ENCODE measurements at places on chromosomes 12 and 14.

GRCh38 chr12:115222220-115222619, 538.2 kb upstream of the TBX3 start:
- DNase-seq, result no peak
- no peaks in the 10 kb centered on the region for H3K27me3 ChIP-seq
- H3K27ac ChIP-seq, result no peak overlapping the region
- no peak overlapping the region for H3K4me3 ChIP-seq
- no peaks in the 10 kb centered on the region for H3K4me1 ChIP-seq
- H3K36me3 ChIP-seq, result no peaks in the 10 kb centered on the region

GRCh38 chr14:94330857-94331256, 7.7 kb upstream of the SERPINA6 start:
- H3K4me3 ChIP-seq, result no peak overlapping the region
- H3K36me3 ChIP-seq, result no peaks in the 10 kb centered on the region
- peaks cover 5% of the 10 kb centered on the region for H3K27me3 ChIP-seq
- DNase-seq, result no peak

DNA sequence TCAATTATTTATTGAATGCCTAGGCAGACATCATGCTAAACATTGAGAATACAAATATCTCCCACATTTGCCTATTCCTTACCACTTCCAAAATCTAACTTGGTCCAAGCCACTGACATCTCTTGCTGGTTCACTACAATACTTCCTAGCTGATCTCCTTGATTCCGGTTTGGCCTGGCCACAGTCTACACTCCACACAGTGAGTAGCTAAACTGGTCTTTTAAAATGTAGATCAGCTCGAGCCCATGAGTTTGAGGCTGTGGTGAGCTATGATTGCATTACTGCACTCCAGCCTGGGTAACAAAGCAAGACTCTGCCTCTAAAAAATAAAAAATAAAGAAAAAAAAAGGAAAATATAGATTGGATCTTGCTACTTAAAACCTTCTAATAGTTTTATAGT, 7.6 kb upstream of the ATP5MC2 start:
- H3K36me3 ChIP-seq, result no peaks in the 10 kb centered on the region
- no peaks in the 10 kb centered on the region for H3K4me1 ChIP-seq
- no peak overlapping the region for H3K27ac ChIP-seq
- DNase-seq, result no peak
- H3K27me3 ChIP-seq, result peaks cover 6% of the 10 kb centered on the region

GRCh38 chr12:110733089-110733715, 9.5 kb downstream of the PPP1CC start:
- H3K36me3 ChIP-seq, result peaks cover 65% of the 10 kb centered on the region
- H3K4me3 ChIP-seq, result no peak overlapping the region
- no peaks in the 10 kb centered on the region for H3K27me3 ChIP-seq
- no peak for DNase-seq
- H3K27ac ChIP-seq, result no peak overlapping the region
- peaks cover 3% of the 10 kb centered on the region for H3K4me1 ChIP-seq

DNA sequence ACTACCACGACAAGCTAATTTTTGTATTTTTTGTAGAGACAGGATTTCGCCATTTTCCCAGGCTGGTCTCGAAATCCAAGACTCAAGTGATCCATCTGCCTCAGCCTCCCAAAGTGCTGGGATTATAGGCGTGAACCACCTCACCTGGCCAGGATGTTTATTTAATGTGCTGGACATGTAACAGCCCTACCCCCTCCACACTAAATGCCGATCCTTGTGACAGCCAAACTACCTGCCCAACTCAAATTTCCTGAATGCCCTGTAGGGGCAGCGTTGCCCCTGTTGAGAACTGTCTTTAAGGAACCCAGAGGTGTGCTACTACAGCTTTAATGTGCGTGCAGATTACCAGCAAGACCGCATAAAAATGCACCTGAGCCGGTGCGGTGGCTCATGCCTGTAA, 48.1 kb downstream of the KCNK13 start:
- H3K27me3 ChIP-seq, result peaks cover 23% of the 10 kb centered on the region
- H3K36me3 ChIP-seq, result no peaks in the 10 kb centered on the region
- no peak overlapping the region for H3K27ac ChIP-seq
- H3K4me3 ChIP-seq, result no peak overlapping the region
- peak; percentile 6 for DNase-seq

DNA sequence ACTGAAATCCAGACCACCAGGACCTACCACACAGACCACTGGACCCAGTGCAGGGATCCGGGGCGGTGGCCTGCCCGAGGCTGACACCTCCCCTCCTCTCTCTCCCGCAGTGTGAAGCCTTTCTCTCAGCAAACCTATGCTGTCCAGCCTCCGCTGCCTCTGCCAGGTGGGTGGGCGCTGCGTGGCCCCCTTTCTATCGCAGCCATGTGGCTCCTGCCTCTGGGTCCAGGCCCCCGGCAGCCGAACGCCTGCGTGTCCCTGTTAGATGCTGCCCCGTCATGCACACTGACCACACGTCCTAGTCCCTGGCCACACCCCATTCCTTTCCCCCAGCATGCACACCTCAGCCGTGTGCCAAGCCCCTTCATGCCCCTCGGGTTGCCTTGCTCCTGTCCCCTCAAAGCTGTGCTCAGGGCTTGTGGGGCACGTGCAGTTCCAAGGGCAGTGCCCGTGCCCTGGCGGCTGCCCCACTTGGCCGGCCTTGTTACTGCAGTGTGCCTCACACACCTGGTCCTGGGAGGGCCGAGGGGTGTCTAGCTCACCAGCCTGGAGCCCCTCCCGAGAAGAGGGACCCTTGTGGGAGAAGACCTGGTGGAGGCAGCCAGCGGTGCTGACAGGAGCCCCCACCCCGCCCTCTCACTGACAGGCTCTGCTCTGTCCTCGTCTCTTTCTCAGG, 58.0 kb upstream of the TSPAN9 start:
- no peak overlapping the region for H3K27ac ChIP-seq
- no peak overlapping the region for H3K4me3 ChIP-seq
- no peaks in the 10 kb centered on the region for H3K27me3 ChIP-seq
- H3K36me3 ChIP-seq, result no peaks in the 10 kb centered on the region

DNA sequence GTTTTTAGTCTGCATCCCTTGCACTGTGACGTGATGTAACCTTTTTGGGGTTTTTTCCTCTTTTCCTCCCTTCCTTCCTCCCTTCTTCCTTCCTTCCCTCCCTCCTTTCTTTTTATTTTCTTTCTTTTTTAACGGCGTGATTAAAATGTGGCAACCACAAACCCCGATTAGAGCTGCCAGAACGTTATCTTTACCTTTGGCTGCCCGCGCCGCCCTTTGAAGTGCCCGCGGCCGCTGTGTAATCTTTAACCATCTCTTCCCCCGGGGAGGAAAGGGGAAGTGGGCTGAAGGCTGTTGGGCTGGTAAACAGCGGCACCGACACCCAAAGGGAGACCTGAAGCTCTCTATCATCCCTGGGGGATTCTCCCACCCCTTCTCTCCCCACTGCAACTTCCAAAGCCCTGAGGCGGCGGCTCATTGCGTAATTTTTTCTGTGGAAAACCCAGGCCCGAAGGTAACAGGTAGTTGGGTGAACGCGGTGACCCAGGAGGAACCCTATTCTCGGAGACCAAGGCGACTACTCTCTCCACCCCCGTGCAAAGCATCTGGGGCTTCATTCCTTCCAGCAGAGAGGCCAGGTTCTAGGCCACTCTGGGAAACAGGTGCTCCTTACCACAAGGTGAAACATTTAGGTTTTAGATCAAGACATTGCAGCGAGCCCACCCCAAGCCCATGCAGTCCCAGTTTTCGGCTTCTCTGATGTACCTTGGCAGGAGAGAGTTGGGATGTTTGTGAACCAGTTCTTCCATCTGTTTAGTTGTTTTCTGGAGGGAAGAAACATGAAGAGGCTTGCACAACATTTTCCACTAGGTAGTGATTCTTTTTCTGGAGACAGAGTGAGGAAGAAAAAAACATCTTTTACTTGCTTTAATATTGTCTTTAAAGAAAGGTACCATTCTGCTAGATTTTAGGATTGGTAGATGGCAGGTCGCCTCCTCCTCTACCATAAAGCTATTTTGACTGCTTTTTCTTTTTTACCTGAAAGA, 1.5 kb downstream of the LGR5 start:
- H3K27ac ChIP-seq, result no peak overlapping the region
- H3K27me3 ChIP-seq, result peaks cover 52% of the 10 kb centered on the region
- H3K36me3 ChIP-seq, result no peaks in the 10 kb centered on the region

DNA sequence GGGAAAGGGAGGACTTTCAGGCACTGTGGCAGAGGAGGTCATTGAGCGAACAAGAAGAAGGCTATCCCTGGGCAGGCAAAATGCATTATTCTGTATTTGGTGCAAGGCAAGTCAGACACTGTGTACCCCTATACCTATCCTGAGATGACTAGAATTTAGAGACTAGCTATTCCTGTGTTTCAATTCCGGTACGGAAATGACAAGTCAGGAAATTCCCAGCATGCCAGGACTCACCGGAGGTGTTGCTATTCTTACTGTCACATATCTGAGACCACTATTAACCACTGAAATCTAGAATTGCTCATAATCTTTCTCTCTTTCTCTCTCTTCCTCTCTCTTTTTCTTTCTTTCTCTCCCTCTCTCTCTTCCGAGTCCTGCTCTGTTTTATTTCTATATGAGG, 297.1 kb downstream of the PDZRN4 start:
- no peak for DNase-seq
- no peak overlapping the region for H3K4me3 ChIP-seq
- H3K27me3 ChIP-seq, result no peaks in the 10 kb centered on the region
- no peaks in the 10 kb centered on the region for H3K36me3 ChIP-seq

DNA sequence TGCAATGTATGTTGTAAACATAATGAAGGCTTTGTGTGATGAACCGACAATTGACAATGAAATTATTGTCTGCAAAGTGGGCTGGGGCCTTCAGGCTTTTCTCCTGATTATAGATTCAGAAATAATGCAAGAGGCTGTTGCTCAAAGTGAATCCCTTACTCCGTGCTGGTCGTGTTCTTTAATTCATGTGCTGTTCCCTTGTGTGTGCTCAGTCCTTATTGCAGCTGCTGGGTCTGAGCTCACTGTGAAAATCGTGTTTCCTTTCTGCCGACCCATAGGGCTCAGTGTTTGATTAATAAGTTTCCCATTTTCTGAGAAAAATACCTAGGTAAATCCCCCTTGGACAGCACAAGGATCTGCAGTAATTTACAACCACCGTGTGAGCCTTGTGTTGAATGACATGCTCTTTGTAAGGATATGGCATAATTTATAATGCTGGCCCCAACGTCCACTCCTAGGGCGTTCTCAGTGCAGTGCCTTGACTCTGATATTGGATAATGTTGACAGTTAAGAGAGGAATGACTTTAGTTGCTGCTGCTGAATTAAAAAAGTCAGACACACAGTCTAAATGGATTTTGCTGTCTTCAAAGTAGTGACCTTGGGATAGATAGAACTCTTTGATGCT, 81.6 kb downstream of the RGS6 start:
- H3K4me3 ChIP-seq, result no peak overlapping the region
- H3K36me3 ChIP-seq, result no peaks in the 10 kb centered on the region
- DNase-seq, result no peak
- no peaks in the 10 kb centered on the region for H3K27me3 ChIP-seq

DNA sequence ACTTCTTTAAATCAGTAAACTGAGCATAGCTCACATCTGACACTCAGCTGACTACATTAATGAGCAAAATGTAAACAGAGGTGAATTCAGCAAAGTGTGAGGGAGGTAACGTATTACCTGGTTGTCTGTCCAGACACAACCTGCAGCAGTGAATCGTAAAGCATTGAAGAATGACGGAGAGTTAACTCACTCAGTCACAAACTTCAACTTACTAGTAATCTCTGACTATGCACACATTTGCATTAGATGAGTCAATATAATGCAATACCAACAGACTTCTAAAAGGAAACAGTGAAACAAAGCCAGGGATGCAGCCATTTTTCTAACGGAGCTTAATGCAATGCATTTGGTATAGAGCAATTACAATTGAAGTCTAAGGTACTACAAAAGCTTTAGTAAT, 40.0 kb downstream of the STX2 start:
- peaks cover 12% of the 10 kb centered on the region for H3K36me3 ChIP-seq
- H3K4me3 ChIP-seq, result no peak overlapping the region
- no peaks in the 10 kb centered on the region for H3K4me1 ChIP-seq
- H3K27ac ChIP-seq, result no peak overlapping the region

DNA sequence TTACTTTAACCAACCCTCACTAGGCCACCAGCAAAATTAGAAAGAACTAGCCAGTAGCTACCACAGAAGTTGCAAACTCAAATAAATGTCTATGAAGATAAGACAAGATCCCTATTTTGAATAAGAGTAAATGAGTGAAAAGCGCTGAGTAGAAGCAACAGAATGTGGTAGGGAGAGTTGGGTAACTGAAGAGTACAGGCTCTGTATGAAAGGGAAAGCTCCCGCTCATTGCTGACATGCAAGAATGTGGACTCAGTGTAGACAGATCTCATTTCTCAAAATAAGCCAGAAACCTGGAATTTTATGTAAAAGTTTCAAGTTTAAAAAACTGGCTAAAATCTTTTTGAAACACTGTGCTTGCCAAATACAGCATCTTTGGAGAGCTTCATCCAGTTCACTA, 63.9 kb downstream of the NAV3 start:
- no peaks in the 10 kb centered on the region for H3K4me1 ChIP-seq

GRCh38 chr14:46840944-46841720, 189.6 kb upstream of the RPL10L start:
- H3K36me3 ChIP-seq, result no peaks in the 10 kb centered on the region
- no peaks in the 10 kb centered on the region for H3K27me3 ChIP-seq
- H3K27ac ChIP-seq, result no peak overlapping the region
- DNase-seq, result no peak
- H3K4me3 ChIP-seq, result no peak overlapping the region

DNA sequence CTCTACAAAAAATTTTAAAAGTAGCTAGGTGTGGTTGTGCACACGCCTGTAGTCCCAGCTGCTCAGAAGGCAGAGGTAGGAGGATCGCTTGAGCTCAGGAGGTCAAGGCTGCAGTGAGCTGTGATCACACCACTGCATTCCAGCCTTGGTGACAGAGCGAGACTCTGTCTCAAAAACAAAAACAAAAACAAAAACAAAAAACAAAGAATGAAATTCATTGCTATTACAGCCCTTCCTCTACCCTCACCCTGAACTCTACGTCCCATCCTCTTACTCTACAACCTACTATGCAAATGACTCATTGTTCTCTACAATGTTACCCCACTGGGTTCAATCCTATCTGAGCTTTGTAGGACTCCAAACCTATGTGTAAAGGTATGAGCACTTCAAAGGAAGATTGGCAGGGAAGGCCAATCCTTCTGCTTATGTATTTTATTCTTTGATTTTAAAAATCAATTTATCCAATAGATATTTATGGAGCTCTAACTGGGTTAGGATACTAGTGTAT, 39.3 kb downstream of the NINJ2 start:
- H3K4me3 ChIP-seq, result no peak overlapping the region
- H3K27ac ChIP-seq, result no peak overlapping the region
- H3K4me1 ChIP-seq, result peaks cover 40% of the 10 kb centered on the region
- H3K36me3 ChIP-seq, result no peaks in the 10 kb centered on the region
- no peaks in the 10 kb centered on the region for H3K27me3 ChIP-seq
